ENCODE measurements at places on chromosomes 4 and X.
A peak's percentile ranks its signal among the peaks of the same experiment; 100 is the strongest.

GRCh38 chrX:727738-728621 lies 97.4 kb downstream of the SHOX start:
- DNase-seq, result no peak

GRCh38 chr4:171639540-171639939 lies 173.7 kb upstream of the GALNTL6 start:
- DNase-seq, result no peak

- no peak for DNase-seq
Observed at GRCh38 chr4:77197831-77198230, 40.8 kb downstream of the CCNG2 start.

GRCh38 chrX:119004920-119005524 lies 30.6 kb downstream of the LONRF3 start:
- peak; percentile 72 for DNase-seq

DNA sequence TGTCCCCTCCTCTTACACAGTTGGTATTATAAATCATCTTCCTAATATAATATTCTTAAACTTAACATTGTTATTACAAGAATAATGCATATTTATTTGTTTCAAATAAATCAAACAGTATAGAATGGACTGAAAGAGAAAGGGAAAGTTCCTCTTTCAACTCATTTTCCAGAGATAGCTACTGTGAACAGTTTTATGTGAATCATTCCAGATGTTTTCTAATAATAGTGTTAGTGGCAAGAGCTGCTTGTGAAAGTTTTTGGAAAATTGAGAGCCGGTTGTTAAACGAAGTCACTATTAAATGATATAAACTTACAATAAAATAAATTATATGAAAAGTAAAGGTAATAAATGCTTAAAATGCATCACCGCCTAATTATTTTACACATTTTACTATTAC lies 14.6 kb downstream of the TMSB4X start:
- DNase-seq, result no peak

DNA sequence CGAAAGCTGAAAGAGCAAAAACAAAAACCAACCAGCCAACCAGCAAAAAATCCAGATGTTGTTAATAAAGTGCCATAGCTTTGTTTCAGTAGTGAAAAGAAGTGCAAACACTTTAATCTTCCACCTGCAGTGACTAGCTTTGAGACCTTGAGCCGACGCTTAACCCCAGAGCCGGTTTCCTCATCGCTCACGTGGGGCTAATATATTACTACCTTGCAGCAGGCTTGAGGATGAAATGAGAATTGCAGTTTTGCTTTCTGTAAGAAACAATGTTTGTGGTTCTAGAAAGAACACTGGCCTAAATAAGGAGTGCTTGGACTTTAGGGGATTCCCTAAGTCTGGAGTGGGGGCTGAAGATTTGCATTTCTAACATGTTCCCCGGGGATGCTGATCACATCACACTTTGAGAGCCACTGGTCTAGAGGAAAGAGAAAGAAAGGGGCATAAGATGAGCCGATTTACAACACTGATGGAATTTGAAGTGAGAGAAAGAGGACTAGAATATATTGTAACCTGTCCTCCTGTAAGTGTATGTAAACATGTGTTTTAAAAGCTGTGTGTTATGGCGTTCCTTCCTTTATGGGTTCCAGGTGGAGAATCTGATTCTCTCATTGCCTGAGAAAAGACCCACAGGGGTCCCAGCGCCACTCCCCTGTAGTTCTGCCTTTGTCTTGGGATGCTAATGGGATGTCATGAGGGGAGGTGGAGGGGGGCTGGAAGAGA lies 1.4 kb downstream of the FGF2 start:
- peak; percentile 65 for DNase-seq

- DNase-seq, result no peak
Observed at GRCh38 chrX:68698942-68699341, 51.5 kb downstream of the STARD8 start.

DNA sequence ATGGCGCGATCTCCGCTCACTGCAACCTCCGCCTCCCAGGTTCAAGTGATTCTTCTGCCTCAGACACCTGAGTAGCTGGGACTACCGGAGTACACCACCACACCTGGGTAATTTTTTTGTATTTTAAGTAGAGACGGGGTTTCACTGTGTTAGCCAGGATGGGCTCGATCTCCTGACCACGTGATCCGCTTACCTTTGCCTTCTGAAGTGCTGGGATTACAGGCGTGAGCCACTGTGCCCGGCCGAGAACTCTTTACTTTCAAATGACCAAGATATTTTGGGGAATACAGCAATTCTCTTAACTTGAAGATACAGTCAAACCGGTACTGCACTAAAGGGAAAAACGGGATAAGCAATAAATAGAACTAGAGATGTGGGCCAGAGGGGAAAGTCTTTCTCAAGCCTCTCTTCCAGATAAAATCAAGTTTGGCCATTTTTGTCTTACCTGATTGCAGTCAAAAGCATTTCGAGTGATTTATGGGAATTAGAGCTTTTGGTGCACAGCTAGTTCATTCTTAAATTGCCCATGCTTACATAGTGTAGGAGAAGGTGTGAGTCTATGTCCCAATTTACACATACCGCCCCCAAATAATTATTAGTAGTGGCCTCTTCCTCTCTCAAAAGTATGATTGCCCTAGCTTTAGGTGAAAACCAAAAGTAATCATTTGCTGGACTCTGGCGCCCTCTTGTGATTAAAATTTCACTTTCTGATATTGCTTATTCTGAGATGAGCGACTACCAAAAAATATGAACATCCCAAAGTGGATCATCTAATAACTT lies 53.2 kb upstream of the ABCG2 start:
- DNase-seq, result no peak

GRCh38 chr4:182150645-182151044 lies 92.6 kb upstream of the TENM3 start:
- DNase-seq, result no peak

DNA sequence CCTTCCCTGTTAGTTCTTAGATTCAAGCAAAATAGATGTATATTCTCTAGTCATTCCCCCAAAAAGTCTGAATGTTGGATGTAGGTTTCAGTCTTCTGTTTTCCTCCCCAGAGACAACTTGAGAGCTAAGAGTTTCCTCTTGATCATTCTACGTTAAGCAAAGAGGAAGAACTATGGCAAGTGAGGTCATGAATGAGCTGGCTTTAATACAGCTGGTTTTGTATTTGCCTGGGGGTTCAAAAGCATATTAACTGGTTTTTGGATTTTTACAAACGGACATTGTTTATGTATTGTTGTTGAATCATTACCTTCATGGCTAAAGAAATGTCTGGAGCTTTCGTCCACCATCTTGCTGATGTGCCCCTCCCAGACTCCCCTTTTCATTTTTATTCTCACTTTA lies 916.7 kb upstream of the POU3F4 start:
- DNase-seq, result no peak

DNA sequence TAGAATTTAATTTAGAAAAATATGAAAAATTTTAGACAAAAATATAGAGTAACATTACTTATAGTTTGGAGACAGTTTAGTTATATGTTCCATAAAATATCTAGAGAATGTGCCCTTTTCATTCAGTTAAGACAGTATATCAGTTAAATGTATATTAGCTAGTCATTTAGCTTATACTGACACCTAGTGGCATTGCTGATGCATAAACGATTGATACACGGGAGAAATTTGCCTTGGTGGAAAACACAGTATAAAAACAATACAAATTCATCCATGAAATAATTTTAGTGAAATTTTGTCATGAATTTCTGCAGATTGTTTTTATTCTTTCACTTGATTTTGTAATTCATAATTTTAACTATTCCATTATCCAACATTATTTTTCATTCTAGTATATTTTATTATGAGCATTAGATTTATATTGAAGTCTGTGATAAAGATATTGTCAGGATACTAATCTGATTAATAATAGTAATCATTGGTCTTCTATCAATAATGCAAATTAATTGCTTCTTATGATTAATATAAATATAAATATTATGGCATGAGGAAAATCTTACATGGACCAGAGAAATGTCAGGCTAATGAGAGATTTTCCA lies 219.0 kb downstream of the TLL1 start:
- DNase-seq, result no peak

GRCh38 chr4:153137159-153137558 lies 67.1 kb upstream of the TRIM2 start:
- DNase-seq, result peak; percentile 60

GRCh38 chr4:1604706-1605205 lies 79.4 kb downstream of the FAM53A start:
- DNase-seq, result peak; percentile 56

GRCh38 chr4:173014113-173014558 lies 154.5 kb upstream of the GALNT7 start:
- peak; percentile 48 for DNase-seq

DNA sequence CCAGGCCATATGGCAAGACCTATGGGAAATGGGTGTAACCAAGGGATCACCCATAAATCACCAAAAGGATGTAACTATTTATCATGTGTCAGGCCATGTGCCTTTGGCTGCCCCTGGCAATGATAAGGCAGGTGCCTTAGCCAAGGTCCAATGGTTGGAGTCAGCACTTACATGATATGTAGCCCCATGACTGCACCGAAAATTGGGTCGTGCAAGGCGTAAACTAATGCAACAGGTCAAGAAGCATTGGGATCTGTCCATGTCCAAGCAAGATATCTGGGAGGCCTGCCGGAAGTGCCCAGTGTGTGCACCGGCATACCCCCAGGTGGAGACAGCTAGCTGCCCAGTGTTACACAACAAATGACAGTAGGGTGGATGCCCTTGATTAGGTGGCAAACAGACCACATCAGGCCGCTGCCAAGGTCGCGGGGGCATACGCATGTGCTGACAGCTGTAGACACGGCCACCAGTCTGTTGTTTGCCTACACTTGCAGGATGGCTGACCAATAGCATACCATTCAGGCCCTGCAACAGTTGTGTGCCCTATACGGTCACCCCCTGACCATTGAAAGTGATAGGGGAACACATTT lies 698.2 kb upstream of the AGA start:
- peak; percentile 21 for DNase-seq

DNA sequence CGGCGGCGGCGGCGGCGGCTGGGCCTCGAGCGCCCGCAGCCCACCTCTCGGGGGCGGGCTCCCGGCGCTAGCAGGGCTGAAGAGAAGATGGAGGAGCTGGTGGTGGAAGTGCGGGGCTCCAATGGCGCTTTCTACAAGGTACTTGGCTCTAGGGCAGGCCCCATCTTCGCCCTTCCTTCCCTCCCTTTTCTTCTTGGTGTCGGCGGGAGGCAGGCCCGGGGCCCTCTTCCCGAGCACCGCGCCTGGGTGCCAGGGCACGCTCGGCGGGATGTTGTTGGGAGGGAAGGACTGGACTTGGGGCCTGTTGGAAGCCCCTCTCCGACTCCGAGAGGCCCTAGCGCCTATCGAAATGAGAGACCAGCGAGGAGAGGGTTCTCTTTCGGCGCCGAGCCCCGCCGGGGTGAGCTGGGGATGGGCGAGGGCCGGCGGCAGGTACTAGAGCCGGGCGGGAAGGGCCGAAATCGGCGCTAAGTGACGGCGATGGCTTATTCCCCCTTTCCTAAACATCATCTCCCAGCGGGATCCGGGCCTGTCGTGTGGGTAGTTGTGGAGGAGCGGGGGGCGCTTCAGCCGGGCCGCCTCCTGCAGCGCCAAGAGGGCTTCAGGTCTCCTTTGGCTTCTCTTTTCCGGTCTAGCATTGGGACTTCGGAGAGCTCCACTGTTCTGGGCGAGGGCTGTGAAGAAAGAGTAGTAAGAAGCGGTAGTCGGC lies 528 bp downstream of the FMR1 start:
- DNase-seq, result peak; percentile 16

DNA sequence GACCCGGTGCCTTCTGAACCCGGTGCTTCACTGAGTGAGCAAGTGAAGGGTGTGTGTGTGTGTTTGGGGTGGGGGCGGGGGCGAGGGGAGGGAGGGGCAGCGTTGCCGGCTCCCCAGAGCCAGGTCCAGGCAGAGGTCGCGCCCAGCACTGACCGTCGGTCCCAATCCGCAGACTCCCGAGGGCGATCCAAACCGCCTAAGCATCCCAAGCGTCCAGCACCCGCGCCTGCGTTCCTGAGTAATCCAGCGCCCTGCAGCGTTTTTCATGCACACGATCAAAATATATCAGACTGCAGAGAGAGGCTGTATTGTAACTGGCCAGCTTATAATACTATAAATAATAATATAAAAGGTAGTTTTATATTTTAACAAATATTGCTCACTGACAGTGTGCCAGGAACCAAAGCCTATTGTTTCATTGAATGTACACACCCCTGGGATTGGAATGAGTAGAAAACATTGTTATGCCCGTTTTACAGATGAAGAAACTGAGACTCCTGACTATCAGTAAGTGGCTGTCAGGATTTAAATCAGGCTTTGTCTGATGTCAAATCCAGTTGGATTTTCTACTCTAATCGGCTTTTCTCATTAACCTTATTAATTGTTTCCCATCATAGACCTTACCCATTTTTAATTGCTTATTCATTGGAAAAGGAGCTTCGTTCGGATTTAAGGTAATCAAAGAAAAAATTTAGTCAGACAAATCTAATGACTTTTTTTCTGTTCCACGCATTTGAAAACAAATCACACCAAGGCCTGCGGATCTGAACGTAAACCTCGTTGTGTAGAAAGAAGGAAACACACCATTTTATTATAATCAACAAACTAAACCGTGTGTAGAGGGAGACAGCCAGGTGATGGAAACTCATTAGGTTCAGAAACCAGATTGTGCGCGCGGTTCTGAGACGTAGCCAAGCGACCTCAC lies 4.0 kb upstream of the NKX3-2 start:
- DNase-seq, result no peak

DNA sequence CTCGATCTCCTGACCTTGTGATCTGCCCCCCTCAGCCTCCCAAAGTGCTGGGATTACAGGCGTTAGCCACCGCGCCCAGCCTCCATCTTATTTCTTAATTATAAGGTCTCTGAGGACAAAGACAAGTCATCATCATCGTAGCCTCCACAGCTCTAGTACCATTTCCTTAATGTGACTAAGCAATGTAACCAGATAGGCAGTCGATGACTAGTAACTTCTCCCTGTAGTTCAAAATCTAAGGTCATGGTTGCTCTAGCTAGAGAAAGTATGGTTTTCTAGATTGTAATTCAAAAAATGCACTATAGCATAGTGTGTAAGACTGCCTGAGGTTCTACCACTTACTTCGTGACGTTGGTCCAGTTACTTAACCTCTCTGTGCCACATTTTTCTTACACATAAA lies 6.9 kb downstream of the SLC39A8 start:
- no peak for DNase-seq

- DNase-seq, result no peak
Observed at GRCh38 chr4:184806229-184806550, 19.6 kb downstream of the ACSL1 start.

GRCh38 chr4:82621251-82621650 lies 59.5 kb upstream of the TMEM150C start:
- DNase-seq, result no peak

GRCh38 chr4:147513091-147513490 lies 32.2 kb downstream of the EDNRA start:
- DNase-seq, result no peak

DNA sequence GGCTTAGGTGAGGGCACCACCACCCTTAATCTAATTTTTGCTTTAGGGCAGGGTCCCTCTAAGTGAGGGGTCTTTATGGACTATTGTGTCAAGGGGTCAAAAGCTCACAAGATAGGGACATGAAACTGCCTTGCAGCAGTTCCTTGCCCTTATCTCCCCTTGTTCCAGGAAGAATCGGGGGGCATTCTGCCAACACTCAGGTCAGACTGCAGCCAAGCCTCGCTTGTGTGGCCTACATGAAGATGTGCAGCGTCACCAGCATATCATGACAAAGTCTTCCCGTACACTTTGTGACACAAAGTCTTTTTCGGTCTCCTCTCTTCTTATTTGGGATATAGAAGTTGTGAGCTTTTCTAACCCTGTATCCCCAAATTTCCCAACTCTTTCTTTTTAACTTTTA lies 17.5 kb upstream of the USP9X start:
- no peak for DNase-seq
